ENCODE measurements at places on chromosomes 5 and 9.

GRCh38 chr5:11214864-11215644 lies 454.0 kb upstream of the DAP start:
- DNase-seq, result no peak

DNA sequence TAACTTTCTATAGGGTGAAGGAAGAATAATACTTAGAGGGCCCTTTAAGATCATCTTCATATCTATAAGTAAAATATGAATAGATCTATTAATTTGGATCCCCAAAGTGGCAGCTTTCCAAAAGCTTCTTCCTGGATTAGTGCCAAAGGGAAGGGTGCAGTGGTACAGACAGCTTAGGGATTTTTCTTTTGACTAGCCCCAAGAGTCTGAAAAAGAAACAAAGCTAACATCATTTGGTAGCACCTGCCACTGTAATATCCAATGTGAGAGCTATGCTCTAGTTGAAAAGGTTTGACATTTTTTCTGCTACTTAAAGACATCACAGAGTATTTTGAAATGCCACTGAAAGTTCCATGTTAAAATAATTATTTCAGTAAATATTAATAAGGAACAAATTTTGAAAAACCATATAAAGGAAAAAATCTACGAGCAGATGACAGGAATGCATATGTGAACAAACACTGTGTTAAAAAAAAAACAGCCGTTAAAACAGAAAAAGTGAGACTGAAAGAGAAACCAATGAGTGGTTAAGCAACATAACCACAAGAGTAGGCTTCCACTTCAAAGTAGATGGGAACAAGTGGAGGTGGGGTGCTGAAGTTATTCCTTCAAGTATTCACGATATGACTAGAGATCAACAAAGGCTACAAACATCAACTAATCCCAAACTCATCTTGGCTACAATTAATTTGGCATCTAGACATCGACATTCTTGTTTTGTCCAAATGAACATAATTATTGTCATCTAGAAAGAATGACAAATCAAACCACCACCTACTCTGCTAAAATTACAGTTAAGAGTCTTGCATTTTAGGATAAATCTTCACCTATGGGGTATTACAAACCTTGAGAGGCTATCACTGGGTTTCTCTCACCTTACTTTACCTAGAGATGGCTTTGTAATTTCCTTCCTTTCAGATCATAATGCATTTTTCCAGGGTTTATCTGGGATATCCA lies 137.5 kb downstream of the CPLANE1 start:
- DNase-seq, result peak; percentile 73

GRCh38 chr5:172940268-172941066 lies 18.8 kb upstream of the RPL26L1 start:
- DNase-seq, result no peak

GRCh38 chr5:116042375-116042774 lies 10.1 kb downstream of the ARL14EPL start:
- no peak for DNase-seq

DNA sequence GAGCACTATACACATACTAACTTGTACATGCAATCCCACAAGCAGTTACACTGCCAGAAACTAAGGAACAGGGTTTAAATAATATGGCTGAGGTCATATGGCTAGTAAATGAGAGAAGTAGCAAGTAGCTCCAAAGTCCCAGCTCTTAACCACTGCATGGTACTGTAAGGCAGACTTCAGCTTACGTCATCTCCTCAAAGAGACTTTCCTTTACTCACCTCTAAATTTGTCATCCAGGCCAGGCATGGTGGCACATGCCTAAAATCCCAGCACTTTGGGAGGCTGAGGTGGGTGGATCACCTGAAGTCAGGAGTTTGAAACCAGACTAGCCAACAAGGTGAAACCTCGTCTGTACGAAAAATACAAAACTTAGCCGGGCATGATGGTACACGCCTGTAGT lies 20.4 kb upstream of the SELENOP start:
- DNase-seq, result no peak

DNA sequence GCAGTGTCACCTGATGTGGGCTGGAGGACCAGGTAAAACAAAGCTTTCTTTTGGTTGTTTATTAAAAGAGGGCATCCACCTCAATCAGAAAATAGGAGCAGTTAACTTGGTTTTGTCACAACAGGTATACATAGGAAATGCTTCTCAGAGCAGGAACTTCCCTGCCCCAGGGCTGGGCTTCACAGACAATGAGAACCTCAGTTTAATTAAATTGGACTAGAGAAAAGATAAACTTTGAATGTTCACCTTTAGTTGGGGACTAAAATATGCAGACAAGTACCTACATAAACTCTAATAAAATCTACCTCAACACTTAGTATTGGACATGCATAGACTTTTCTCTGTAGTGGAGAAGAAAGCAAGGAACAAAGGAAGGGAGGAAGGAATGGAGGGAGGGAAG lies 392.0 kb downstream of the ENC1 start:
- DNase-seq, result no peak

- DNase-seq, result no peak
Observed at GRCh38 chr9:133278161-133279114, 3.4 kb upstream of the ABO start.

- DNase-seq, result no peak
Observed at GRCh38 chr5:94240596-94240992, 377.8 kb downstream of the KIAA0825 start.

GRCh38 chr5:155313518-155313917 lies 300.0 kb downstream of the KIF4B start:
- DNase-seq, result no peak

DNA sequence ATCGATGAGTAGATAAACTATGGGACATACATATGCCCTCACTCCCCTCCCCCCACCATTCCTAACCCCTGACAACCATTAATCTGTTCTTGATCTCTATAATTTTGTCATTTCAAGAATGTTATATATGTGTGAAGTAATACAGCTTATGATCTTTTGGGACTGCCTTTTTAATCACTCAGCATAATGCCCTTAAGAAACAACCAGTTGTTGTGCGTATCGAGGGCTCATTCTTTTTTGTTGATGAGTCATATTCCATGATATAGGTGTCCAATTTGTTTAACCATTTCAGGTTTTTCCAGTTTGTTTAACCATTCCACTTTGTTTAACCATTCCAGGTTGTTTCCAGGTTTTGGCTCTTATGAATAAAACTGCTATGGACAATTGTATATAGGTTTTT lies 75.6 kb downstream of the ARHGEF28 start:
- no peak for DNase-seq

- no peak for DNase-seq
Observed at GRCh38 chr5:56396634-56397033, 163.5 kb upstream of the ANKRD55 start.

GRCh38 chr5:112614986-112615385 lies 122.7 kb upstream of the APC start:
- no peak for DNase-seq

GRCh38 chr5:61623401-61624069 lies 291.5 kb downstream of the ZSWIM6 start:
- peak; percentile 27 for DNase-seq

GRCh38 chr9:137161558-137162486 lies 8.0 kb downstream of the LRRC26 start:
- DNase-seq, result no peak

- DNase-seq, result no peak
Observed at GRCh38 chr5:32259033-32259432, 53.7 kb downstream of the MTMR12 start.

GRCh38 chr5:111518777-111519176 lies 6.4 kb upstream of the STARD4 start:
- DNase-seq, result no peak

GRCh38 chr5:156836846-156837245 lies 13.2 kb upstream of the PPP1R2B start:
- no peak for DNase-seq

- peak; percentile 92 for DNase-seq
Observed at GRCh38 chr5:75566710-75567309, 44.4 kb upstream of the ANKDD1B start.

DNA sequence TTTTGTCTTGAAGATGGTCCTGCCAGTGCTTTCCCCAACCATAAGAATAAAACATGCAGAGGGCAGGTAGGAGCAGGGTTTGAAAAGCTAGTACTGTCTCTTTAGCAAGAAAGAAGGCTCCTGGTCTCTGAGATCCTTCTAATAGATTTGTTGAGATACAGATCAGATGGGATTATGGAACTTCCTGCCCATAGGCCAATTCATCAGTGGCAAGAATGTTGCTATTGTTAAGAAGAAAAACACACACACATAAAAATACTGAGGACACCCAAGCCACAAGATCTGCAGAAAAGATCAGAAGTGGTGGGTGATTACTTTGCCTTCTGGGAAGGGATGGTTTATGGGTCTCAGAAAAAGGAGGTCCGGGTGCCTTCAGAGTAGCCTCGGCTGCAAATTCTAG lies 59.8 kb downstream of the TNC start:
- no peak for DNase-seq

- no peak for DNase-seq
Observed at GRCh38 chr9:37515620-37516258, 30.0 kb downstream of the POLR1E start.

- DNase-seq, result no peak
Observed at GRCh38 chr5:3615217-3615616, 19.6 kb downstream of the IRX1 start.

DNA sequence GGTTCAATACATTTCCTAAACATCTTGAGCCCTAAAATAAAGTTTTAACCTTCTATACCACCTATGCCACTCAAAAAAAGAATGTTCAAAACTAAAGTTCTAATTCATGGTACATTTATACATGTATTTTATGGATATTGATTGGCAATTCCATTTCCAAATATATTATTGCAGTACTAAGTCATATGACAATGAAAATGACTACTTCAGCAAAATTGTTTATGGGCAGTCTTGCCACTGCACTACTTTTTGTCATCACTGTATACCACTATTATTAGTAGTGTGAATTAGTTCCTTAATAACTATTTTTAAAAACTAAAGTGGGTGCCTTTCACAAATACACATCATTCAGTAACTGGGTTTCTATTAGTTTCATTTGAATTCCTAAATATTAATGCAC lies 199.6 kb upstream of the CYLC2 start:
- DNase-seq, result no peak

- no peak for DNase-seq
Observed at GRCh38 chr5:174947548-174947947, 223.2 kb downstream of the MSX2 start.

Data from Kasumi-1 (cell line).